ENCODE measurements at places on chromosomes 7 and 10. TPM values are rescaled to one million over a fixed set of nuclear protein-coding genes. Genes with fewer than 3 reads are reported as not detected.

- DNase-seq = peak; percentile 24
Observed at GRCh38 chr7:31443457-31443856, 70.4 kb upstream of the ITPRID1 start.

DNA sequence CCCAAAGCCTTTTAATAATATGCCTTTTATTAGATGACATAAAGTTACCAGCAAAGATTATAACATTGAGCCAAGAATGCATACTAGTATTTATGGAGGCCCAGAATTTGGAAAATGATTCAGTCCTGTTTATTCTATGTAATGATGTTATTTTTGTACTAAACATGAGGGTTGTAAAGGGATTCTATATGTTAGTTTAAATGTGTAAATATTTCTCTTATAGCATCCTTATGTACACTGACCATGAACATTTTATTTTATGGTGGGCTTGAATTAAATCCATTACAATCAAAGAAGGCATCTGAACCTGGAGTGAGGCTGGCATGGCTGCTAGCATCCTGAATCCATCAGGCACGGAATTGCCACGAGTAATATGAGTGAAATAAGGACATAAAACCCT, 80.2 kb downstream of the RAB18 start:
- DNase-seq = no peak

- peak; percentile 29 for DNase-seq
Observed at GRCh38 chr7:151060416-151061212, 1.2 kb downstream of the SLC4A2 start.

The PHKG1 gene
- total RNA-seq = 0.35 TPM

The VIM gene
- 1,186 TPM for total RNA-seq
